ENCODE measurements at places on chromosomes 5 and 9.

- no peak for DNase-seq
Observed at GRCh38 chr5:96300976-96301375, 132.1 kb downstream of the PCSK1 start.

GRCh38 chr5:10290438-10290837 is 17.3 kb downstream of the CMBL start:
- no peak for DNase-seq

- DNase-seq = no peak
Observed at GRCh38 chr5:463952-464351, 21.0 kb downstream of the EXOC3 start.

GRCh38 chr5:43063721-43064171 is 23.6 kb upstream of the ANXA2R start:
- DNase-seq = peak; percentile 74

DNA sequence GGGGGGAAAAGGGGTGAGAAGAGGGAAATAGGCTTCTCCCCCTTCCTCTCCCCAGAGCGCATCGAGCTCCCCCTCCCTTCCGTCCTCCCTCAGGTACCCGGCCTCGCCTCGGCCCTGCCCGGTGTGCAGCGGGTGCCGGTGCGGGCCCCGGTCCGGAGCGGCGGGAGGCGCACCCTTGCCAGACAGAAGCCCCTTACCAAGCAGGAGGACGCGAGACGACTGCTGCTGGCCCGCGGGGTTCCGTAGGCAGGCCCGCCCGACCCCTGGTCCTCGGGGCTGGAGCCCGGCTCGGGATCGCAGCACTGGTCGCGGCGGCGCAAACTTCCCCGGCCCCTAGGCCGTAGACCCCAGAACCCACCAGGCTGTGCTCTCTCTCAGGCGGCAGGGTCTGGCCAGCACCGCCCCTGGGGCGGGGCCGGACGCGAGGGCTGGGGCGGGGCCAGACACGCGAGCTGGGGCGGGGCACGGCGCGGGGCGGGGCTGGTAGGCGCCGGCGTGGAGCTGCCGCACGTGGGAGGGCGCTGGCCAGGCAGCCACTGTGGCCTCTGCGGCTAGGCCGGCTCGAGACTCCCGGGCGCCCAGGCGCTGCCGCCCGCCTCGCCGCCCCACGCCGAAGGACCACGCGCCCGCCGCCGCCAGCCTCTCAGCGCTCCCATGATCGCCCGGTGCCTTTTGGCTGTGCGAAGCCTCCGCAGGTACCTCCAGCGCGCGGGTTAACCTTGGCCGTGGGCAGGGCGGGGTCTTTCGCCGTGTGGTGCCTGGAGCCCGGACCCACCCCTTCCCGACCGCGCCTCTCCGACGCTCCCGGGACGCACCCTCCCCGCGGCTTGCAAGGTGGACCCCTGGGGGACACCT is at the start of the genes NLN and SGTB:
Gene NLN, plus strand, starts transcription at position 486 of the 855 bp plus-strand sequence. Its CDS starts 169 bp downstream, at position 655.
Gene SGTB, minus strand, starts transcription at position 390 of the 855 bp plus-strand sequence. CDS start 1,302 bp downstream, outside the sequence.
- DNase-seq = peak; percentile 74

- DNase-seq = no peak
Observed at GRCh38 chr9:24932785-24933184, 387.1 kb upstream of the IZUMO3 start.

GRCh38 chr9:136328622-136329041 is 1.3 kb downstream of the GPSM1 start:
- DNase-seq = no peak

GRCh38 chr5:163574472-163575440 is 69.3 kb downstream of the MAT2B start:
- DNase-seq = no peak

DNA sequence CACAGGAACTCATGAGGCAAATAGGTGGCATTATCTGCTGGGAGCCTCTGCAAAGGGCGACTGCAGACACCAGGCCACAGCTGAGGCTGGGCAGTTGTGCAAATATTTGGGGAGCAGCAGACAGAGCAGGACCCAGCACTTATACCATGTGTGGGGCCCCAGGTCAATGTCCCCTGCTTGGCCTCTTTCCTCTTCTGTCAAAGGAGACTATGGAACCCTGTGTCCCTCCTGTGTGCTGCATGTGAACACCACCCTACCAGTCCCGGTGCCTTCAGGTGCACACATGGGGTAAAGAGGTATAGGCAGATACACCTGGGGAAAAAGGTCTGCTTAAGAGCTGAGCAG is 50.8 kb downstream of the ROR2 start:
- no peak for DNase-seq

DNA sequence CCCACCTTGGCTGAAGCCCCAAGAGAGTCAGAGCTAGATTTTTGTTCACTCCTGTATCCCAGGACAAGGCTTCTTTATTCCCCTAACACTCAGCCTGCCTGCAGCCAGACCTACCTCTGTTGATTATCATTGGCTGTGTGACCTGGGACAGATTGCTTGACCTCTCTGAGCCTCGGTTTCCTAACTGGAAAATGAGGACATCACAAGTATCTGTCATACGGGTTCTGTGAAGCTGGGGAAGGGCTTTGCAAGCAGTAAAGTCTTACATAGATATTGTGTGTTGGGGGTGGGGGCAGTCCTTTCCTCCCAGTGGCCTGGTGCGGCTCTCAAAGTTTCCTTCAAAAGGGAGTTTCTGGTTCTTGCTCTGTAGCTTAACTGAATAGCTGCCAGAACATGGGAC is 2.5 kb upstream of the NEK6 start:
- no peak for DNase-seq

DNA sequence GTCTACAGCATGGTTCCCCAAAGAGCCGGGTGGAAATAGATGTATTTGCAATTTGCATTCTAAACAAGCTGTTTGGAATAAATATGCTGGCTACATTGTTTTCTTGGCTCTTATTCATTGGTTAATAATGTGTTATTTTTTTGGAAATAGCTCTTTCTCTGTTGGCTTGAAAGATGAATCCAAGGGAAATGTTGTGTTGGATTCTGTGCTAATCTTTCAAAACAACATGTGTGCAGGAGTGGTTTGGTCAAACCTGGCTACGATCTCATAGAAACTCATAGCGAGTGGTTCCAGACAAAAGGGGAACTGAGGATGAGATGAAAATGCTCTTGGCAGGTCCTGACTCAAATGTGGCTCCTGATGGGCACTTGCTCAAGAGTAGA is 63.7 kb upstream of the CXCL14 start:
- DNase-seq = no peak

DNA sequence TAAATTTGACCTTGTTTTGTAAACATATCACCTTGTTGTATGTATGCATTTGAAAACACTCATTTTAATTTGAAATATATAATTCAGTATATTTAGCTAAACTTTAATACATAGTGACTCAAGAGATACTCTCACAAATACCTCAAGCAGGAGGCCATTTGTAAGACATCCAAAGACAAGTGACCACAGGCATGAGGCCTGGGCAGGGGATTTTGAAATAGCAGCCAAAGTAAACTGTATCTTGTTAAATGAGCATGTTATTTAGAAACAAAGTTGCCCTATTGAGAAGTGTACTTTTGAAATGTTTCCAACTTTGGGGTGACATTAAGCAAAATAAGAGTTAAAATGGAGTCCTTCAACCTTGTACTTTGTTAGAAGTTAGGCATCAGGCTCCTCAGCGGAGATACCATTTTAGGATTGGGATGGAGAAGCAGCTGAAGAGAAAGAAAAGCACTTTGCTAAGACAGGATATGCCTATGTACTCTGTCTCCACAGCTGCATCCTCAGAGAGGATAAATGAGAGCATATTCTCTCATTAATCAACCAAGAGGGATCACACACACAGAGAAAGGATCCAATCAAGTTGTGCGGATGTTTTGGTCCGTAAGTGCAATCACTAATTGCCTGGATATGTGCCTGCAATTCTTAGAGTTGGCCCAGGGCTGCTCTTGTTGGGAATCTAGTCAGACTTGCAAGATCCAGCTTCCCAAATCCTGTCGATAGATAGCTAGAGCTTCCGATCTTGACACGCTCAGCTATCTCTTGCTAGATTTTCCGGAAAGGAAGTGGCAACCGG is 157.5 kb upstream of the HAPLN1 start:
- no peak for DNase-seq

- no peak for DNase-seq
Observed at GRCh38 chr9:93081931-93082330, 14.1 kb upstream of the CARD19 start.

DNA sequence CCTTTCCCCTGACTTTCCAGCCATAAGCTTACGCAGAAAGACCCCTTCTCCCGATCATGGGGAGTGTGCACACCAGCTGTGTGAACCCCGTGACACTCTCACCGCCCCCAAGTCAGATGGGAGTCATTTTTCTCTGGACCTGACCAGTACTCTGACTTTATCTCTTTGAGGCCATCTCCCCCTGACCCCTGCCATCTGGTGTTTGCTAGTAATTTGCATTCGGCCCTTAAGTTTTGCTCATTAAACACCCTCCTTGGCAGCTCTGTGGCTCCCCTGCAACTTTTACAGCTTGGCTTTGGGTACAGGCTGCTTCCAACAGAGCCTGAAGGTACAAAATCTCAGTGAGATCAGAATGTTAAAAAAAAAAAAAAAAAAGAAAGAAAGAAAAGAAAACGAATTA is 43.9 kb downstream of the PDZD2 start:
- no peak for DNase-seq

DNA sequence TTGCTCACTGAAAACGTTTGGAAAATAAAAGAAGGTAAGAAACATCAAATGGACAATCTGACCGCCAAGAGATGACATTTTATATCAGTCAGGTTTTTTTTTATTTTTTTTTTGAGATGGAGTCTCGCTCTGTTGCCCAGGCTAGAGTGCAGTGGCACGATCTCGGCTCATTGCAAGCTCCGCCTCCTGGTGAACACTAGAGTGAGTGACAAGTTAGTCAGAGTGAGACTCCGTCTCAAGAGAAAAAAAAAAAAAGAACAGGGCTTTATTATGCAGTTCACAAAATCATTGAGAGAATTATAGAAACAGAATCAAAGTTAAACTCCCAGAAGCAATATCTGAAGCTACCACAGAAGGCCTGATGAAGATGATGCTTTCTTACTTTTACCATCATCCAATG is 70.1 kb downstream of the DTWD2 start:
- DNase-seq = no peak

GRCh38 chr5:34865091-34865490 is 26.1 kb downstream of the TTC23L start:
- DNase-seq = no peak

GRCh38 chr9:35193762-35194161 is 32.0 kb downstream of the UNC13B start:
- no peak for DNase-seq

DNA sequence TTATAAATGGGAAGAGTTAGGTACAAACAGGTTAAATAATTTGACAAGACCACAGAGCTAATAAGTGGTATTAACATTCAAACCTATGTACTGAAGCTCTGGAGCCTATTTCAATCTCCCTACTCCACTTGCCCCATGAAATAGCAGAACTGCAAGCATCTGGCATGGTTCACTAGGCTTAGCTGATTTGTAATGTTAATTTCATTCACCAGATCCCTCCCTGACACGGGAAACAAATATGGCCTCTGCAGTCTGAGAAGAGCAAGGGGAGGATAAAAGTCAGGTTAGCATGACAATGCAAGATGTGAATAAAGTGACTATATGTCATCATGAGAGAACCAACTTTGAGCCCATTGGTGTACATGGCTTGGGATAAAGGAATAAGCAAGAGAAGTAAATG is 428.8 kb downstream of the BRINP1 start:
- no peak for DNase-seq

- DNase-seq = no peak
Observed at GRCh38 chr5:165757791-165758190, 2252.4 kb downstream of the MAT2B start.

DNA sequence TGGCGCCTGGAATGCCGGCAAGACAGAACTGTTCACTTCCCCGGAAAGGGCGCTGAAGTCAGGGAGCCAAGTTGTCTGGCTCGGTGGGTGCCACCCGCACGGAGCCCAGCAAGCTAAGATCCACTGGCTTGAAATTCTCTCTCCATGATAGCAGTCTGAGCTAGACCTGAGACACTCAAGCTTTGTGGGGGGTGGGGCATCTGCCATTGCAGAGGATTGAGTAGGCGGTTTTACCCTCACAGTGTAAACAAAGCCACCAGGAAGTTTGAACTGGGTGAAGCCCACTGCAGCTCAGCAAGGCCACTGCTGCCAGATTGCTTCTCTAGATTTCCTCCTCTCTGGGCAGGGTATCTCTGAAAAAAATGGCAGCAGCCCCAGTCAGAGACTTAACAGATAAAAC is 277.4 kb downstream of the SLCO4C1 start:
- no peak for DNase-seq

DNA sequence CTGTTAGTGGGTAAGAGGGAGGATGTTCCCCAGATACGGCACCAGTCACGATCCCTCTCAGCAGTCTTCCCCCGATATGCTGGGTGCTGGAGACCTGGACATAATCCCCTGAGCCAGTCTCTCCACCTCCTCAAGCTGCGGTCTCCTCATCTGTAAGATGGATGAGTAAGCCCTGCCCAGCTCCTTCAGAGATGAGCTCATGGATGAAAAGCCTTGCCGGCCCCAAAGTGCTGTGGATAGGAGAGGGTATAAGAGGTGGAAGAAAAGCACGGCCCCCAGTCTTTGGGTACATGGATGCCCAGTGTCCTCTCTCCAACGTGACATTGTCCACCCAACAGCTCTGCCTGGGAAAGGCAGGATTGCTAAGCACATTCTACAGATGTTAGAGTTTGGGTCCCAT is 4.5 kb downstream of the CAMK2A start:
- no peak for DNase-seq

DNA sequence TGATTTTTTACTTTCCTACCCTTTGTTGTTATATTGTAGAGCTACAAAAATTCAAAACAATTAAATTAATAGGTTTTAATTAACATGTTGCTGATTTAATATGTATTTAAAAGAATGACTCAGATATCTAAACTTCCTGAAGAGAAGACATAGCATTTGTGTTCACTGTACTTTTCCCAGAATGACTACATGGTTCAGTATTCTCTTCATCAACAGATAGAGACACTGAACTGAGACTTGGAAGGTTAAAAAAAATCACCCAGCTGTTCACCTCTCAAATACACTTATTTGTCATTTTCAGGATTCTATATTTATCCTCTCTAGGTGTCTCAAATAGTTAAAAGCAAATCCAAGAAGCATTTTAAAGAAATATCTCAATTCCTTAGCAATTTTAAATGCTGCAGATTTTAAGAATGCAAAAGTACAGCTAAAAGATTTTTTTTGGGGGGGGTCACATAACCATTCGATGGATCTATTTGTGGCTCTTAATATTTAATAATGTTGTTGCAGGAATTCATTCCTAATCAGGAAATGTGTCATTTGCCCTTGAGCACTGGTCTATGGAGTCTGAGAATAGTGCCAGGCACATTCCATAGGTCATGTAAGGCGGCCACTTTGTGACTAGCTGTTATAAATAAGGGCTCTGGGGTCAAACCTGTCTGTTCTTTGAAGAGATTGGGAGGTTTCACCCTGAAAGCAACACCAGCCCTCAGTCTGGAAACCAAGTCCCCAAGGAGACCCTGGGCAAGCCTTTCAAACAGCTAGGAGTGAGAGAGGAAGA is 463.1 kb downstream of the NR2F1-AS1 start:
- no peak for DNase-seq

- DNase-seq = no peak
Observed at GRCh38 chr5:78569441-78569840, 79.1 kb downstream of the LHFPL2 start.

DNA sequence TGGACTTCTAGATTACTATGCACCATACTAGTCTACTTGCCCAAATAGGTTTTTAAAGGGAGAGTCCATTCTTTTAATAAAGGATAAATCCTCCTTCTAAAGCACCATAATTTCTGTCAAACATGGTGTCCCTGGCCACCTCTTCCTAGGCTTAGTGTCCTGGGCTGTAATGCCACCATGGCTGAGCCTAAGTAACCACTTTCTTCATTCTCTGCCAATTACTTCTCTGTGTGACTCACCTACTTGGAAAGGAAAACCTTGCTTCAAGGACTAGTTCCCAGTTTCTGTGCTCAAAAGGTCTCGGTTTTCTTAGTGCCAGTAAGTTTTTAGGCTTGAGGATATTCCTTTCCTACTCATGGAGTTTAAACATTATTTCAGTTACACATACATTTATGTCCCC is 273.4 kb downstream of the DENND1A start:
- no peak for DNase-seq

Data from ACHN (cell line).